Fibroblast of the conjunctiva (primary cell): ENCODE measurements at places on chromosomes 12 and 14.
A peak's percentile ranks its signal among the peaks of the same experiment; 100 is the strongest.

DNA sequence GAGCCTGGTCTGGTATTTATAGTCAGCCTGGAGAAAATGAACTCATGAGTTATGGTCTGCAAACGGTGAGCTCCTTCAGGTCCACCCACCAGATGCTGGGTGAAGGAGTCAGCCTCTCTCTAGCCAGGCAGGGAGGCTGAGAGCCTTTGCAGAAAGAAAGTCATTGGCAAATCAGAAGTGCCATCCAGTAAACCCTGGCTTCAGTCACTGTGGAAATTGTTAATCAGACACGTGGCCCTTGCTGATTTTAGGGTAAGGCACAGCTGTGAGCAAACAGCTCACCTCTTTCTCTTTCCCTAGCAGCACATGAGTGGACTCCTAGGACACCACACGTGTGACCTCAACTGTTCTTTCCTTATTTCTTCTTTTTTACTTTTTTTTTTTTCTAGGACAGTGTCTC lies 44.9 kb downstream of the CHST11 start:
- DNase-seq, result no peak

- no peak for DNase-seq
Observed at GRCh38 chr14:102752239-102752847, 24.9 kb upstream of the TRAF3 start.

- DNase-seq, result peak; percentile 31
Observed at GRCh38 chr12:44317651-44318126, 481.8 kb downstream of the TMEM117 start.

- DNase-seq, result no peak
Observed at GRCh38 chr14:101992708-101993107, 28.3 kb downstream of the DYNC1H1 start.

DNA sequence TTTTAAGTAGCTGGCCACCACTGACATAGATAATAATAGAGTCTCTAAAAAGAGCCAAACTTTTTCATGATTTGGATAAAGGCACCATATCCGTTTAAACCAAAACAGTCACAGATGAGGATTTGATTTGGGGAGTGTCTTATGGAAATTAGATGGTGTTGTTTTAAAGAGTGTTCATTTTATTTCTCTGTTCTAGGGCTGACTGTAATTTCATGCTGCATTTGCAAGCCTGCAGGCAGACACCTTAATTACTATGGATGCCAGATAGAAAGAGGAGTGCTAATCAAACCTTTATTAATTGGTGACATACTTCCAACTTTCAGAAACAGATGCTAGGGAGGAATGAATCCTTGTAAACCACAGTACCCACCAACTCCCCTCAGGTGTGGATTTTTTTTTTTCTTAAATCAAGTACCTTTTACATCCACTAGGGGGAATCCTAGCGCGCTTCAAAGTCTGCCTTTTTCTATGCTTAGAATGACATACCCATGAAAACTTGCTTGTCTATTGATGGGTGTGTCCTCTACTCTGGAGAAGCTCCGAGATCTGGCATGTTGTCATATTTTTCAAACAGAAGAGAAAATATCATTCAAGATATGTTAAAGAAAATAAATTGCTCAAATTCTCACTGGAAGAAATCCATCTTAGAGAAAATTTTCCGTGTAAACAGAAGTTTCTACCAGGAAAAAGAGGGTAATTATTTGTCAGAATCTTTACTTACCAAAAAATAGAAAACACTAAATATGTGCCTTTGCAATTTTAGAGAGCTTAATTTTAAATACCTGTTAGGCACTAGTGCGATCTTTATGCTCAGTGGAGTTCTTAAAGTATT lies 14.2 kb upstream of the PLXNC1 start:
- DNase-seq, result peak; percentile 65

- no peak for DNase-seq
Observed at GRCh38 chr14:105138551-105139111, 29.9 kb downstream of the JAG2 start.

DNA sequence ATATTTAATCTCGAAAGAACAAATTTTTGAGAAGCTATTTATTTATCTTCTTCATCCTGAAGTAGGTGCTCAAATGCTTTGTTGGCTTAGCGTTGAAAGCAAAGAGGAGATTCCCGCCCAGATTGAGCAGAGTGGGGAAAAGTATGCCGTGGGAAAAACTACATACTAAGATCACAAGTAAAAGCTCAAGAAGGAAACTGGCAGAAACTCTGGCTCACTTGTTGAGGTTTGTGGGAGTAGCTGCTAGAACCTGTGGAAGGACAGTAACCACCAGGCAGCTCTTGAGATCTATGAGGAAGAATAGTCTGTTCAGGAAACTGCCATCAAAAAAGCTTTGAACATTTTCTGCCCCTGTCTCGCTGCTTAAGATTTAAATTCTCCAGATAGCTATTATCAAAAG lies 3.9 kb downstream of the MYRFL start:
- no peak for DNase-seq

DNA sequence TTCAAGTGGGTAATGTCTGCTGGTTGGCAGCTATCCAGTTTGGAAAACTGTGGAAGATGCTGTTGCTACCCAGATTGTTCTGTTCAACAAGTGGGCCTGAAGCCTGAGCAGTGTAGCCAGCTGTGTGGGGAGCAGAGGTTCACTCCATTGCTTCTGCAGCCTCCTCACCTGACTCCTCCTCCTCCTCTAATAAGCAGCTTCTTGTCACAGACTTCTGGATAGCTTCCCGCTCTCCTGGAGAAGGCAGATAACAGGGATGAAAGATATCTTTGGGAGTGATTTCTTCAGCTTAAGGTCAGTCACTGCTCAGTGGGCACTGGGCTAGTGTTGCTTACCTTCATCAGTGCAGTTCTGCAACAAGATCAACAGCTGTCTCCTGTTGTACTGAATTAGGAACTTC lies 2.0 kb downstream of the POP5 start:
- DNase-seq, result no peak

GRCh38 chr12:84166812-84167211 lies 745.8 kb downstream of the SLC6A15 start:
- no peak for DNase-seq

DNA sequence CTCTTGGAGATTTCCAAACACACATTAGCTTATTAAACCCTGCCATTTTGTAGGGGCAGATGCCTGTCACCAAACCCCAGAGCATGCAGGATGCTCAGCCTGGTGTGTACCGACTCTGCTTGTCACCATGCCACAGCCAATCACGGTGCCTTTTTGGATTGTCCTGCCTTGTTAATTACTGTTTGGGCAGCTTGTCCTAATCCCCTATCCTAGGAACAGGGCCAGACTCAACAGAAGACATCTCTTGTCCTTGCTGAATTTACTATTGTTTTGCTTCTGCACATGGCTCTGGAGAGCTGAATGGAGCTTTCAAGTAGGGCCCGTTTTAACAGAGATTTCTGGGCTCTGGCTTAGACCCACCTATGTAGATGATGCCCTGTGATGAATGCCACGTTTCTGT lies 388.5 kb downstream of the AACS start:
- no peak for DNase-seq

GRCh38 chr14:77109656-77110055 lies 11.6 kb downstream of the CIPC start:
- no peak for DNase-seq

DNA sequence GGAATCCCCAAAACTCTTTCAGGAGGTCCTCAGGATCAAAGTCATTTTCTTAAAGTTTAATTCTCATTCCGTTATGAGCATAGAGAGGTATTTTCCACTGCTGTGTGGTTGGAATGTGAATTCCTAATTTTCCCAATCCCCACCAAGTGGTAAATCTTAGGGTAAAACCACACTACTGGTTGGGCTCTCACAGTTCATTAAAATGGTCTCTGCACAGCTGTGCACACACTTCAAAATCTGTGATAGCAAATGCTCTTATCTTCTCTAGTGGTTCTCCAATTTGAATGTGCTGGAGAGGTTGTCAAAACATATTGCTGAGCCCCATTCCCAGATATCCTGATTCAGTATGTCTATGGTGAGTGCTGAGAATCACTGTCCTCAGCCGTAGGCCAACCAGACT lies 189.1 kb downstream of the BMP4 start:
- no peak for DNase-seq

- no peak for DNase-seq
Observed at GRCh38 chr12:114858388-114859146, 174.6 kb upstream of the TBX3 start.

GRCh38 chr12:130480887-130481286 lies 143.2 kb downstream of the PIWIL1 start:
- no peak for DNase-seq

DNA sequence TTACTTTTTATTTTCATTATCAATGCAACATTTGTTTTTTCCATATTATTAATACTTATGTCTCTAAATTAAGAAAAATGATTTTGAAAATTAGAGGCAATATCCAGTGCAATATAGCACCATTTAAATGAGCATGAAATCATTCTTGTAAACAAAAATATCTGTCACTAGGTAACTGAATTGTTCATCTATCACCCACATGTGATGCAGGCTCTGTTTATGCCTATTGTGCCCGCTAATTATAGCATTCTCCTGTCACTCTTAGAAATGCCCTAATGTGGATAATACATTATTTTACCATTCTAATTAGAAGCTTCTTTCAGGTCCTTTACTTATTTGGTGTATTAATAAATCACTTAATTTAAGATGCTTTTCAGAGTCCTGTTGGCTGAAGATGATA lies 1332.4 kb downstream of the AACS start:
- DNase-seq, result no peak

DNA sequence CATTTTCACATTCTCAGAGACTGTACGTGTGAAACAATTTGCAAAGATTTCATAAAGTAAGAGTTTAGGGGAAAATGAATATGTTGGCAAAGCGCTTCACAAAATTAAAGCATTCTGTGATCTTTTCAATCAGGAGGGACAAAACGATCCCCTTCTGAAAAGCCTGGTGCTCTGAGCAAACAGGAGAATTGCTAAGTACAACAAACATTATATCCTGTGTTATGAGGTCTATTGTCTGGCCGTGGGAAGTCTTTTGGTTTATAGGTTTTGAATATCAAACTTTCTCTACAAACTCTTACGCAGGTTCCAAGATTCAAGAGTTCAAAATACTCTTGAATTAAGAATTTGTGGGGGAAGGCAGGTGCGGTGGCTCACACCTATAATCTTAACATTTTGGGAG lies 7.2 kb upstream of the FOXN3 start:
- DNase-seq, result no peak
